Large intestine (tissue), 12 donors: ENCODE measurements at places on chromosomes 4 and X. TPM values are rescaled to one million over a fixed set of nuclear protein-coding genes. Genes with fewer than 3 reads are reported as not detected.

CD38 gene
- 4.6 TPM for polyA plus RNA-seq

XAGE1B gene
- polyA plus RNA-seq = not detected

FAM199X gene
- 22.3 TPM for polyA plus RNA-seq

TLR7 gene
- 1.4 TPM for polyA plus RNA-seq

GRCh38 chrX:136272325-136272724 lies 21.1 kb upstream of the MAP7D3 start:
- DNase-seq = no peak

- DNase-seq = no peak
Observed at GRCh38 chrX:75784680-75785491, at the start of gene MAGEE2. MAGEE2 (minus strand) TSS chrX:75785254; CDS start chrX:75785051, 203 bp downstream.

GRCh38 chr4:141730805-141731204 lies 94.4 kb downstream of the IL15 start:
- DNase-seq = no peak

- no peak for DNase-seq
Observed at GRCh38 chr4:185730849-185731608, 81.0 kb downstream of the SORBS2 start.

TMPRSS11B gene
- polyA plus RNA-seq = 0.03 TPM

MCF2 gene
- 0.13 TPM for polyA plus RNA-seq

DNA sequence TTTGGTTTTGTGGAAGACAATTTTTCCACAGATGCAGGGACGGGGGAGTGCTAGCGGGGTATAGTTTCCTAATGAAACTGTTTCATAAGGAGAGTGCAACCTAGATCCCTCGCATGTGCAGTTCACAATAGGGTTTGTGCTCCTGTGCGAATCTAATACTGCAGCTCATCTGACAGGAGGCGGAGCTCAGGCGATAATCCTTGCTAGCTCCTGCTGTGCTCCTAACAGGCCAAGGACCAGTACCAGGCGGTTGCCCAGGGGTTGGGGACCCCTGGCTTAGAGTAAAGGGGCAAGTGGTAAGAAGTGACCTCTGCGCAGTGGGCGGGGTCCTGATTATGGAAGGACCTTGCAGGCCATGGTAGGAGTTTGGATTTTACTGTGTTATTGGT lies 3.8 kb downstream of the SCML1 start:
- no peak for DNase-seq

CDS1 gene
- polyA plus RNA-seq = 59.6 TPM

- DNase-seq = no peak
Observed at GRCh38 chrX:10240918-10241317, 84.1 kb downstream of the CLCN4 start.

DNA sequence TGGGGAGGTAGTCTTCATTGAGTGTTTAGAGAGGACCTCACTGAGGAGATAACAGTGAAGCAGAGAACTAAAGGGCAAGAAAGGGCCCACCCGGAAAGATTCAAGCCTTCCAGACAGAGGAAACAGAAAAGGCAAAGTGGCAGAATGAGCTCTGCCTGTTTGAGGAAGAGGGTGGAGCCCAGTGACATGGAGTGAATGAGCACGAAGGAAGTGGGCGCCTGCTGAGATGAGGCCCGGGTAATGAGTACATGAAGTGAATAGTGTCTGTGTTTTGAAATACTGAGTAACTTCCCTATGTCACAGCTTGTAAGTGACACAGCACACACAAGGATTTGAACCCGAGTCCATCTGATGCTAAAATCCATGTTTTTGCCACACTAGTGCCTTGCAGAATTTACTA lies 32.5 kb upstream of the TLR2 start:
- no peak for DNase-seq

GRCh38 chr4:1208970-1209704 lies 36.8 kb upstream of the SPON2 start:
- no peak for DNase-seq
